ENCODE measurements at places on chromosomes 2 and 18. TPM values are rescaled to one million over a fixed set of nuclear protein-coding genes. Genes with fewer than 3 reads are reported as not detected.

Gene DOK6
- total RNA-seq: 5.7 TPM

Gene STARD6
- not detected for total RNA-seq

DNA sequence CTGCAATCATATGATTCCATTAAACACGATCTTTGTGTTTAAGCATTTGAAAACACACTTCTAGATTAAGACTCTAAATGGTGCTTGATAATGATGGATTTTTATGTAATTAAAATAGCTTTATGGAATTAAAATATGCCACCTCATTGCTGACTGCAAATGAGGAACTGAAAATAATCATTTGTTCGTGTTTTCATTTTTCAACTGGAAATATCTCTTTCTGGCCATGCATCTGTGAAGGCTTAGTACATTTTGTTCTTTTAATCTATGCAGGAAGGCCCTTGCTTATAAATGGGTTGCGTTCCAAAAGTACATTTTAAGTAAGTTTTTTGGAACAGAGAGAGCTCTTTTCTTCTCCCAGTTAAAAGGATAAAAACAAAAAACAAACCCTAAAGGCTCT is 125.5 kb downstream of the MC4R start:
- no peak for DNase-seq

Gene EGR4
- total RNA-seq: not detected

DNA sequence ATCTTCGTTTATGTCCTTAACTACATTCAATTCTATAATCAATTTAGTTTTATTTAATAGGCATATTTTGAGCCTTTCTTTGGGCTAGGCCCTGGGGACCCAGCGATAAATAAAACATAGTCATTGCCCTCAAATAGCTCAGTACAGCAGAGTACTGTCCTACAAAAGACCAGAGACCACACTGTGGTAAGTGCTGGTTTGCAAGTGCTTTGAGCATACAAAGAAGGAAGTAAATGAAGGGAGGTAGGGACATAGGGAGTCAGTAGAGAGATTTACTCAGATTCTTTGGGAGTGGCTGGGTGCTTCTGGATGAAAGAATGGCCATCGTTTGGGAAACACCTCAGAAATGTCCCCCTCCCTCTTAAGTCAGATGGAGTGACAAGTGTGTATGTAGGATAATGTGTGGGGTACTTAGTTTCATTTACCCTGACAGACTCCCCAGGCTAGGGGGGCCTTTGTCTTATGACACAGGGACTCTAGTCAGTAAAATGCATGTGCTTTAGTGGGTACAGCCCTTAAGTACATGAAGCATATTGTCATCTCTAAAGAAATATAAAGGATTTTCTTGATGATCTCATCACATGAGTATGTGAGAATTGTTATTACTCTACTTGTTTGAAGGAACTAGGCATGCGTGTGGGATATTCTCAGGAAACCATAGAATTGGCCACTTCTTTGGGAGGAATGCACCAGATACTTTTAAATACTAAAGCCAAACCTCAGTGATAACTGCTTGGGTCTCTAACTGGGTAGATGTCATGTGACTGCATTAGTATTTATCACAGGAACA is 35.1 kb downstream of the MAPRE2 start:
- DNase-seq: no peak

Gene GREB1
- total RNA-seq: 7.6 TPM

DNA sequence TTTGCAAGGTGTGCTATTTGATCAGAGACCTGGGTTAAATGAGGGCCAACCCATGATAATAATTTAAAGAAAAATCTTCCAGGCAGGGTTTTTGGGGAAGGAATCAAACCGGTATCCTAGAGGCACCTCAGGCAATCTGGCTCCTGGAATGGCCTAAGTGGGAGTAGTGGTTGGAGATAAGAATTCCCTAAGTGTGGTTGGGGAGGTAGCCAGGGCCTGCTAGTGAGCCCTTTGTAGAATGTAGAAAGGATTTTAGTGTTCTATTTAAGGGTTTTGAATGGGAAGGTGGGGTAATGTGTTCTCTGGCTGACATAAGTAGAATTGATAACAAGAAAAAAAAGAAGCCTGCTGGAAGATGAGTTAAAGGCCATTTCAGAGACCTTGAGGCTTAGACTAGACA is 422.2 kb downstream of the XIRP2 start:
- DNase-seq: no peak

DNA sequence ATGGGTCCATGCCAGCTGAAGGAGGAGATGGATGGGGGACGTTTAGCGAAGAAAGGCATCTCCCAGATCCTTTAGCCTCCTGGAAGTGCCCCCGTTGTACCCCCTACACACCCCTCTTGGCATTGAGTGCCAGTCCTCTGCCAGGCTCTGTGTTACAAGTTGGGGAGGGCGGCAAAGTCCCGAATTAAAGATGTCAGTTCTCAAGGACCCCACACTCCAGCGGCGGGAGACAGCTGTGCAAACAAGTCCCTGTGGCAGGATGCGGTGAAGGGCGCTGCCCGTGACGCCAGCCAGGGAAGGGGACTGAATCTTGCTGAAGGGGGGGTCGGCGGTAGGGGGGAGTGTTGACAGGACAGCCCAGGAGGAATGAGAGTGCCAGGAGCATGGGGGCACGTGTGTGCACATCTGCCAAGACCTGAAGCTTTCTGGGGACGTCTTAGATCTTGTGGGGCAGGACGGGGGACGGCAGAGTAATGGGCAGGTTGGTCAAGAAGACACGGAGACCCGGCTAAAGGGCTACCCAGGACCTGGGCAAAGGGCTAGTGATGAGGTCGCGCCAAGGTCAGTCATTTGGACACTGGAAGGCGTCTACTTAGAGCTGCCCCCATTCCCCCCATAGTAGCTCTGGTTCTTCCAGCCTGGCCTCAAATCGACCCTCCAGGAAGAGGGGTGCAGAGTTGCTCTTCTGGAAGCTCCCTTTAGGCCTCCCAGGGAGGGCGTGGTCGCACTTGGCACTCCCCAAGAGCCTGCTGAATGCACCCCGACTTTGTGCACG is 2.8 kb upstream of the CTDSP1 start:
- peak; percentile 87 for DNase-seq

DNA sequence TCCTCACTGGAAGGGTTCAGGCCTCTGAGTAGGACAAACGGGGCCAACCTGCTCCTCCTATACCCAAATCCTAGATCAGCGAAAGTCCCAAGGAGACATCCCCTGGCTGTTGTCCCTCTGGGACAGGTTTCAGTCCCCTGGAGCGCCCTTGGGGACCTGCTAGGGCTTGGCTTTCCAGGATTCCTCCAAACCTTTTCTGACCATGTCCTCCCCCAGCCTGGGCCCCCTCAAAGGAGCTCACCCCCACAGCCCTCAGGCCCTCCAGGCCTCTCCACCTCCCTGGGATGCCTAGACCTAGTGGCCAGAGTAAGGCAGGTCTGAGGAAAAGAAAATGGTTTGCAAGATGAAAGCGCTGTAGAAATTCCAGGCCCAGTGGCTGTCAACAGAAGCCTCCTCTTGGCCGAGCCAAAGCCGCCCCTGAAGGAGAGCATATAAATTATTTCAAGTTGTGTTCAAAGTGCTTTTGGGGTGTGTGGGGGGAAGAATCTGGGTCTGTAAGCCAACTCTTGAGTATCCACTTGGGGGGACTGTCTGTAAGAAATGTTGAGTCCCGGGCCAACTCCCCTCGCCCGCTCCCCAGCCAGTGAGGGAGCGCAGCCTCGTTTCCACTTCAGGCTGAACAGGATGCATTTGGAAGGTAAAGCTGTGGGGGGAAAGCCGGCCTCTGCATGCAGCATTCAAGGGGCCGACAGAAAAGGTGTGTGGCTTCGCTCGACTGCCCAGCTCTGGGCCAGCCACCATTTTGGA is 158.6 kb downstream of the DYSF start:
- DNase-seq: peak; percentile 56

Gene CIB4
- total RNA-seq: not detected
